ENCODE measurements at places on chromosomes 13 and 19.

- no peak for DNase-seq
Measured at GRCh38 chr13:107843681-107844080, 371.7 kb downstream of the LIG4 start.

- no peak for DNase-seq
Measured at GRCh38 chr19:4075373-4075772, 8.7 kb upstream of the ZBTB7A start.

DNA sequence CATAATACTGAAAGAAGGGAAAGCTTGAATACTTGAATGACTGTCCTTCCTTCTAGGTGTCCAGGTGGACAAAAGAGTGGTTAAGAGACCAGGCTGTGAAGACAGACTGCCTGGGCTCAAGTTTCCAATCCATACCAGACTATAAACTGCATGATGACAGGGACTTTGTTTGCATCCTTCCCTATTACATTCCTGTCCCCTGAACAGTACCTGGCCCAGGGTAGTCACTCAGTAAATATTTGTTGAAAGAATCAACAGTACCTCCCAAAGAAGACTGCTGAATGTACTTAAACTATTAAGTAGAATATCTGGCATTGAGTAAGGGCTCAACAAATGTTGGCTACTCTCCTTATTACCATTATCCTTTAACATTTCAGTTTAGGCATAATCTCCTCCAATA lies 29.7 kb downstream of the MIPEP start:
- DNase-seq = no peak

DNA sequence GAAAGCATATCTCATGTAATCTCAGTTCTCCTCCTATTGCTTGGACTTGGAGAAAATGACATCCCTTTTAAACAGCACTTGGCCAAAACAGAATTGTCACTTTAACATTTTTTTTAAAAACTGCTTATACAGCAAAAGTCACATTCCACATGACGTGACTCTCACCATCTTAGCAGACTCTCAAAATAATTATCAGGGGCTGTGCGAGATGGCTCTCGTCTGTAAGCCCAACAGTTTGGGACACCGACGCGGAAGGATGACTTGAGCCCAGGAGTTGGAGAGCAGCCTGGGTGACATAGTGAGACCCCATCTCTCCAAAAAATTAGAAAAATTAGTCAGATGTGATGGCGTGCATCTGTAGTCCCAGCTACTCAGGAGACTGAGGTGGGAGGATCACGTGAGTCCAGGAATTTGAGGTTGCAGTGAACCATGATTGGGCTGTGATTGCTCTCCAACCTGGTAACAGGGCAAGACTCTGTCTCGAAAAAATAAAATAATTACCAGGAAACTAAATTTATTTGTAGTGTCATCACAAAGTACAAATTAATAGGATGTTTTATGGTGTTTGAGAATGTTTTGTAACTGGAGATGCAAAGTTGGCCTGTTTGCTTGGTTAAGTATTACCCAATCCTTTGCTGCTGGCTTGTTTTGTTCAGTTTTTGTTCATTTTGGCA lies 8.8 kb downstream of the SAFB start:
- no peak for DNase-seq

GRCh38 chr13:73880365-73880764 lies 253.8 kb downstream of the KLF12 start:
- DNase-seq = no peak

- no peak for DNase-seq
Measured at GRCh38 chr13:20997301-20998161, 63.9 kb downstream of the LATS2 start.

DNA sequence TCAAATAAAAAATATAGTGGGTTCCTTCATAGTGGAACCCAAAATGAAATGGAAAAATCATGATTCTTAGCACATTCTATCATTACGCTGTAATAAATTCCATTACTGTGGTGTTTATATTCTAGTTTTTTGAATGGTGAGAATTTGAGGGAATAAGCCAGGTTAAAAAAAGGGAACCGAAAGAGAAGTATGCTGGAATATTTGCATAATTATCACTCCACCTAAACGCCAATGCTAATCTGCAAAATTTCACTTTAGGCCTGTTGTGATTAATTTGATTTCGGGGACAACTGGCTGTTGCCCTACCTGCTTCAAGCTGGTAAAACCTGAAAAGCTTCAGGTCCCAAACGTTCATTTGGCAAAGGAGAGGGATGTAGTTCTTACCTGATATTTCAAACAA lies 32.1 kb upstream of the SCEL start:
- DNase-seq = no peak

GRCh38 chr13:73849292-73849691 lies 284.9 kb downstream of the KLF12 start:
- peak; percentile 20 for DNase-seq

- DNase-seq = no peak
Measured at GRCh38 chr13:95535243-95535642, 17.3 kb upstream of the CLDN10 start.

- no peak for DNase-seq
Measured at GRCh38 chr13:100812982-100813584, 138.5 kb upstream of the TMTC4 start.

GRCh38 chr19:47699360-47699917 lies 13.8 kb upstream of the EHD2 start:
- peak; percentile 62 for DNase-seq

GRCh38 chr13:112113851-112114250 lies 46.9 kb downstream of the SOX1 start:
- no peak for DNase-seq

DNA sequence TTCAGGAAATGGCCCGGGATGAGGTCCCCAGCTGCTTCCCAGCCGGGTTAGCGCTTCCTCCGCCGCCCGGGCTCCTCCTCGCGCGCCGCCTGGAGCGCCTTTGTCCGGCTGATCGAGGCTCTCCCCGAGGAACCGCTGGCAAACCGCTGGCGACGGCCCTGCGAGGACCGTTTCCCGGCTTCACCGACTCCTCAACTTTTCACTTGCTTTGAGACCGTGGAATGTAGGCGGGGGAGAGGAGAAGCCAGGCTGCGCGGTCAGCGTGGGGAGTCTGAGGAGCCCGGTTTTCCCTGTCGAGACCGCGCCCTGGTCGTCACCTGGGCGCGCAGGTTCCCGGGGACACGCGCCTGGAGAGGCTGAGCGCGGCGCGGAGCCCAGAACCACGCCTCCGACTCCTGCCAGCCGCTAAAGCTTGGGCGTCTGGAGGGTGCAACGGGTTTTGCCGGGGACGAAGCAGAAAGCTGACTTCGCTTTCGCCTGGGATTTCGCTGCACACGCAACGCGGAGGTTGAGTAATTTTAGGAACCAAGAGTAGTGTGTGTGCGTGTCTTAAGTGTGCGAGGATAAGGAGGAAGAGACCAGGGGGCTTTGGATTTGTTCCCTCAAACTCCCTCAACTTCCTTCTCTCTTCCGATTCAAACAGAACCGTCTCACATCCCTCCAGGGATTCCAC lies 7.3 kb upstream of the DGKH start:
- peak; percentile 52 for DNase-seq

DNA sequence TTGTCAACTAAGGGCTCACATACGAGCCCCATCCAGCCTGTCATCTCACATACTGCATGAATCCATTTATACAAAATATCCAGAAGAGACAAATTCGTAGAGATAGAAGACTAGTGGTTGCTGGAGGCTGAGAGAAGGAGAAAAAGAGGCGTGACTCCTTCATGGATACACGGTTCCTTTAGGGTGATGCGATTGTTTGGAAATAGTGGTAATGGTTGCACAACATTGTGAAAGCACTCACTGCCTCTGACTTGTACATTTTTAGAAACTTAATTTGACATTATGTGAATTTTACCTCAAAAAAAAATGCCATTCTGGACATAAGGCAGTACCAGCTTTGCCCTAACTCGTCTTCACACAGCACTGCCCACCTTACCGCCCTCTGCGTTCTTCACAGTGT lies 27.3 kb downstream of the IGFL1 start:
- DNase-seq = no peak

GRCh38 chr19:47714339-47714738 lies 1.1 kb downstream of the EHD2 start:
- DNase-seq = no peak

- DNase-seq = no peak
Measured at GRCh38 chr13:23434491-23434890, 989 bp upstream of the SACS start.

GRCh38 chr13:46858776-46859175 lies 38.1 kb downstream of the HTR2A start:
- DNase-seq = no peak

DNA sequence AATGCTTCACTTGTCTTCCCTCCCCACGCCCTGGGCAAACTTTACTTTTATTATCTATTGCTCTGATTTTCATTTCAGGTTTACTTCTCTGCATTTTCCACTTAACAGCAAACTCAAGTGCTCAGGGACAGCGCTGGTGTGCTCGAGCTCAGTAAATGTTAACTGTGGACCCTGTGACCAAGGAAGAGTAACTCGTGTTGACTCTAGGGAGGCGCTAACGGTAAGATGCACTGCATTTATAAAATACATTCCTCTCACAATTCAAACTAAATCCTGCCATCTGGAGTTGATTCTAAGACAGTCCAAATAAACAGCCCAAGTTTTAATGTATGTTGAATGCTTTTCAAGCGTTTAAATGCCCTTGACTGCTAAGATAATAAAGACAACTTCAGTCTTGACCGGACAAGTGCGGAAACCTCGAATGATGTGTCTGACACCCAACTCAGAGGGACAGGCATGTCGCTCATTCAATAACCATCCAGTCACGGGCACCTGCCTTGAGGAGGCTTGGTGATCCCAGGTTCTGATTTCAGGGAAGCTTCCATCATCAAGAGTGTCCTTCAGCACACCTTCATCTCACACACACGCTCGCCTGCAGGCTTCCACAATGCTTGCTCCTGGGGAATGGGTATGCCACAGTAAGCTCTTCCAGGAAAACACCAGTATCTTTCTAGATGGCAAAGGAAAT lies 93.2 kb downstream of the STK24 start:
- no peak for DNase-seq

DNA sequence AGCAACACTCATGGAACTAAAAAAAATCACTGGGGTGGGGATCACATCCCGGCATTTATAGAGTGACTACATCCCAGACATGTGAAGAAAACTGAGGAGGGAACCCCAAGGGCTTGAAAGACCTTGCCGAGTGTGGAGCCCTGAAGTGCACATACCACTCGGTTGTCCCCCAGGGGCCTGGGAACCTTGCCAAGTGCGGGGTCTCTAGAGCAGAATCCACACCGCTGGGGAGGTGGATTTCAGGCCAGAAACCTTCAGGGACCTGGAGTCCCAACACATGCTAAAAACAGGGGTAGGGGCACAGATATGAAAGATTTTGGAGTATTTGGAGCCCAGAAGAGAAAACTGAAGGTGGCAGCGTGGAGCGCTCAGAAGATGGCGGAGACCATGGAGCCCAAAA lies 35.2 kb downstream of the ERICH4 start:
- no peak for DNase-seq

GRCh38 chr13:68168448-68168847 lies 938.3 kb upstream of the PCDH9 start:
- no peak for DNase-seq

DNA sequence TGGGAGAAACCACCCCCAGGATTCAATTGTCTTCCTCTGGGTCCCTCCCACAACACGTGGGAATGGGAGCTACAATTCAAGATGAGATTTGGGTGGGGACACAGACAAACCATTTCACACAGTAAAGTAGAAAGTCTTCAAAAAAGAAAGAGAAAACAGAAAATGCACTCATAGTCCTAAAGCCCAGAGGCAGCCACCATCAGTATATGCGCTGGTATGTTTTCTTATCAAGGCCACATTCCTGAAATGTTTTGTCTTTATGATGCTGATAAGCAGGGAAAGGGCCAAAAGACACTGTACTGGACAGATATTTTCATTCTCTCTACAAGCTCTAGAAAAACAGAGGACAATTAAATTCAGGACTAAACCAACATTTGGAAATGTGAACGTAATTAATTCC lies 375.8 kb upstream of the TSHZ3 start:
- DNase-seq = no peak

DNA sequence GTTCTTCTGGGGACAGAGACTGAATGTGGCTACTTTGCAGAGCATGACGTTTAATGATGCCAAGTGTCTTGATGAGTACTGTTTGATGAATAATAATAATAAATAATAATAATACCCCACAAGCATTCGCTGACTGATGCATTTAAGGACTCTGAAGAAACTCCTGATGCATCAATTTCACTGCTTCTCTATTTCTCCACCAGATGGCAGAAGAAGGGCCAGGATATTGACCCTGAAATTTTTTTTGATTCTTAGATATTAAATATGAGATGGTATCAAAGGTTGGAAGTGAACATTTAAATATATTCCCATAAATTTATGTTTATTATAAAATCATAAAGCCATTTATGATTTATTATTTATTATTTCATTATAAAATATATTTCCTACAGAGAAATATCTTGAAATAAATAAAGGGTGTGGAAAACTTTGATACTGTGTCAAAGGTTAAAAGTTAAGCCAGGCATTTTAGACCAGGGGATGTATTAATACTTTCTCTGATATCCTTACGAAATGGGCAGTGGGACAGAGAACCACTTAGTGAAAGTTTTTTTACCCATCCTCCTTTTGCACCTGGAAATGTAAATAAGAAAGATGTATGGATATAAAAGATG lies 170.9 kb downstream of the LACC1 start:
- DNase-seq = no peak

DNA sequence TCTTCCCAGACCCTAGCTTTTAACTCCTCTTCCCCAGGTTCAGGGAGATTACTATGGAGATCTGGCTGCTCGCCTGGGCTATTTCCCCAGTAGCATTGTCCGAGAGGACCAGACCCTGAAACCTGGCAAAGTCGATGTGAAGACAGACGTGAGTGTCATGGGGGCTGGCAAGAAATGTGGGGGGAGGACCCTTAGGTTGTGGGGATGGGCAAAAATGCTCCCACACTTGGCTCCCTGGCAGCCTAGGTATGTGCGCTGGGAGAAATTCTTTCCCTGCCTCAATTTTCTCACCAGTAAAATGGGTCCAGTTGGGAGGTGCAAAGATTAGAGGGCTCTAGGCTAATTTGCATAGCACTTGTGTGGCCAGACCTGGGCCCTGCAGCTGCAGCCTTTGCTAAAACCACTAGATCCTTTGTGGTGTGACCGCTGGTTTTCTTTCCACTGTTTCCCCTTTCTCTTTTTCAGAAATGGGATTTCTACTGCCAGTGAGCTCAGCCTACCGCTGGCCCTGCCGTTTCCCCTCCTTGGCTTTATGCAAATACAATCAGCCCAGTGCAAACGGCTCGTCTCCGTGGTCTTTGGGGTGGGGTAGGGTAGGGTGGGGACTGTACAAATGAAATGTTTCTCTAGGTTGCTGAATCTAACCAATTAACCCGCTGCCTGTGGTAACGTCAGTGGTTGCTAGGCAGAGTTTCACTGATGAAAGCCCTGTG lies 959 bp upstream of the RAB4B start:
- peak; percentile 86 for DNase-seq

DNA sequence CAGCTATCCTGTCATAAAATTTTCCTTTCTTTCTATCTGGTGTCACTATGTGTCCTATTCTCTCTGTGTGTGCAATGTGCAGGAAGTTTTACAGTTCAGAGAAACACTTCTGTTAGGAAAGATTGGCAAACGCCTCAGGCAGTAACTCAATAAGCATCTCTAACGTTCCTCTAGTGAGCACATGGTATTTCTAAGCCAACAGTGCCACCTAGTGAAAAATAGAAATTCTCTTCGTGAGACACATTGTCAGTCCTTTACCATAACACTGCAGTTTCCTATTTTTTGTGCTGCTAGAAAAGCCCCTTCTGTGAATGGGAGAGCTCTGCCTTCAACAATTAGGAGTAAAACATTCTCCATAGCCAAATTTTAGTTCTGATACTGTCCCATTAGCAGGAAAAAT lies 50.7 kb downstream of the ZNF723 start:
- DNase-seq = no peak

All from activated naive CD4-positive, alpha-beta T cell treated with anti-CD3 and anti-CD28 coated beads, Interleukin-2, amount 50 U/mL, for 16 hours (primary cell).